ENCODE measurements at places on chromosomes 5 and 9.

- DNase-seq = no peak
Observed at GRCh38 chr5:155091768-155092717, 78.5 kb downstream of the KIF4B start.

- DNase-seq = no peak
Observed at GRCh38 chr9:92402826-92403745, 1.3 kb downstream of the OGN start.

DNA sequence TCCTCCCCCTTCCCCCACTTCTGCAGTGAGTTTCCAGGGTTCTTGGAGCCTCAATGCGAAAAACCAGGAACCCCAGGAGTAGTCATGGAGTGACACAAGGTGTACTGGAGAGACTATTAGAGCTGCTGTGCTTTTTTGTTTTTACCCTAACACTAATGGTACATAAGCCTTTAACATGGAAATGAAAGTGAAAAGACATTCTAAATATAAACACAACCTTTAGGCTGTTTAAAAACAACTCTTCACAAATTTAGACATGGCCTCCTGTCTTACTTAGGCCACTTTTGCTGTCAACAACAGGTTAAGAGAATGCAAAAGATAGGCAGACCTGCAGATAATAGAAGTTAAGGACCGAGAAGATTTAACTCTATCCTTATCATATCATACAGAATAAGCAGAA lies 232.2 kb downstream of the DENND1A start:
- DNase-seq = no peak

DNA sequence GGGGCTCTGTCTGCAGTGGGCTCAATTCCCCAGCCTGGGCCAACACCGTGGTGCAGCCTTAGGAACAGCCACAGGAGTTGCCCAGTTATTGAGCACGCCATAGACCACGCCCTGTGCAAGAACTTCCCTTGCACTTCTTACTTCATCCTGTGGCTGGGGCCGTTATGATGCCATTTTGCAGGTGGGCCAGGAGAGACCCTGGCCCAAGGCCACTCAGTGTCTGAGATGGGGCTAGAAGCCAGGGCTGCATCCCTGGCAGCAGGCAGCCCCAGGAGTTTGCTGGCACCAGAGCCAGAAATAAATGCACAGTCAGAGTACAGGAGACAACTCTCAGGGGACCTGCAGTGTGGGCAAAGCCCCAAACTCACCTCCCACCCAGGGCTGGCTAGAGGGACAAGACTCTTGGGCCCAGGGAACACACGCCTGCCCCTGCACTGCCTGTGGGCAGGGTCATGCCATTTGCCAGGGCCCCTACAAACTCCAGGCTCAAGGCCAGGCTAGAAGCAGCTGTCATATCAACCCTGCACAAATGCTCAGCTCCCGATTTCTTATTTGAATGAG lies 6.7 kb downstream of the CORO2A start:
- DNase-seq = no peak

- DNase-seq = no peak
Observed at GRCh38 chr5:145838276-145838675, 3.1 kb upstream of the PRELID2 start.

DNA sequence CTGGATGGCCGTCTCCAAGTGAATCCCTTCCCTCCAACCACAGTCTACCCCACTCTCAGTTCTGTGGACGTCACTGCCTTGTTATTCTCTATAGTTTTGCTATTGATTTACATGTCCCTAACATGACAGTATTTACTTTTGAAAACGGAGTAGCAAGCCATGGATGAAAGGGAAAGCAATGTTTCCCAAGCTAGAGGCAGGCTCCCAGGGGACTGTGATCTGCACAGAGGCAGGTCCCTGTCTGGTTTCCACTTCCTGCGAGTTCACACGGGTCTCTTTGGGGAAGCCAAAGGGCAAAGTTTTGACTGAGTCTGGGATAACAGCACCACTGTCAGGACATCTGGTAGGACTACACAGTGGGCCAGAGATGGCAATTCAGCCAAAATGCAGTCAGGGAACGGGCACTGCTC lies 12.7 kb downstream of the C9orf153 start:
- no peak for DNase-seq

- no peak for DNase-seq
Observed at GRCh38 chr5:53552561-53552960, 7.9 kb upstream of the NDUFS4 start.

GRCh38 chr5:139859013-139859412 lies 63.4 kb downstream of the PSD2 start:
- DNase-seq = no peak
